HT-29 (cell line): ENCODE measurements at places on chromosomes 13 and 19. TPM values are rescaled to one million over a fixed set of nuclear protein-coding genes. Genes with fewer than 3 reads are reported as not detected.
A peak's percentile ranks its signal among the peaks of the same experiment; 100 is the strongest.

DNA sequence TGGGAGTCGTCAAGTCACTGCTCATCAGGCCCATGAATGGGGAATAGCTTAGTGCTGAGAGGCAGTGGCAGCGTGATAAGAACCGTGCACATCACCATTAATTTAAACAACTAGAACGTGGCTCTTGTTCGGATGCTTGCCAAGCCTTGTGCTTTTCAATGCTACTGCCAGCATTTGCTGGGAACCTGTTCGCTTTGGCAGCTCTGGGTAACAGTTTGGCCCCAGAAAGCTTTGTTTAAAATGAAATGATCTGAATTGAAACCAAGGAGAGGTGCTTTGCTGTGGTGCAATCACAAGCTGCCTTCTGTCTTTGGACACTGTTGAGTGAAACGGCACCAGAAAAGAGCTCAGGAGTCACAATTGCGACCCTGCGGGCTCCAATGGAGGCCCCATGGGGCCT lies 53.5 kb upstream of the OLFM4 start:
- no peak for DNase-seq

Gene SLC1A5
- 772 and 790 TPM in 2 replicates for total RNA-seq

- peak; percentile 30 for DNase-seq
These were observed 1.8 kb upstream of the SSBP4 start for GRCh38 chr19:18417250-18418028.

DNA sequence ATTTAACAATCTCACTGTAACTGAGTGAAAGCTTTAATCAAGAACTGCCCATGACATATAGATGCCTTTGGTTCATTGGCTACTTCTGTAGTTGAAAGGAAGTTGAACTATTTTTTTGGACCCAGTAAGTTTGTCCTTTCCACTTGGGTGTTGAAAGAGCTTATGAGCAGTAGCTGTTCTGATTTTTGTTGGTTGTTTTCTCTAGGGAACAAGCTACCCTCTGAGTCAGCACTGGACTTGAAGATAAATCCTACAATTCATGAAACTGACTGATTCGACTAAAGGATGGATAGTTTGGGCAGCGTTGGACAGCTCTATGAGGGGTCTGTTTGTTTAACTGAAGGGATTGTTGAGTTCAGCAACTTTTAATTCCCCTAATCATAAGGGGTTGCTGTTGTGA lies 101.0 kb downstream of the PAN3 start:
- no peak for DNase-seq

Gene ODAD3
- not detected in 2 replicates for total RNA-seq

DNA sequence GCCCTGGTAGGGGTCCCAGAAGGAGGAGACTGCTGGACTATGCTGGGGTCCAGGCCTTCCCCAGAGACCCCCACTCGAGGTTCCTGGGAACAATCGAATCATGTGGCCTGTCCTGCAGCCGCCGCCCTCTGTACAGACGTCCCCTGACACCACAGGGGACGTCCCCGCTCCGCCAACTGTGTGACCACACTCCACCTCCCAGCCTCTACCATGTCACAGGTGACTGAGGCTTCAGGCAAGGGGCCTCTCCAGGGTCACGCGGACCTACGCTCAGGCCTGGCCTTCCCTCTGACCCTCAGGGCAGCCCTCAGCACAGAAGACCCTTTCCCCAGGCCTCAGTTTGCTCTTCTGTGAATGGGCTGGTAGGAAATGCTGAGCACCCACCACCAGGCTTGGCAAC lies 13.1 kb upstream of the TMEM161A start:
- DNase-seq = no peak

DNA sequence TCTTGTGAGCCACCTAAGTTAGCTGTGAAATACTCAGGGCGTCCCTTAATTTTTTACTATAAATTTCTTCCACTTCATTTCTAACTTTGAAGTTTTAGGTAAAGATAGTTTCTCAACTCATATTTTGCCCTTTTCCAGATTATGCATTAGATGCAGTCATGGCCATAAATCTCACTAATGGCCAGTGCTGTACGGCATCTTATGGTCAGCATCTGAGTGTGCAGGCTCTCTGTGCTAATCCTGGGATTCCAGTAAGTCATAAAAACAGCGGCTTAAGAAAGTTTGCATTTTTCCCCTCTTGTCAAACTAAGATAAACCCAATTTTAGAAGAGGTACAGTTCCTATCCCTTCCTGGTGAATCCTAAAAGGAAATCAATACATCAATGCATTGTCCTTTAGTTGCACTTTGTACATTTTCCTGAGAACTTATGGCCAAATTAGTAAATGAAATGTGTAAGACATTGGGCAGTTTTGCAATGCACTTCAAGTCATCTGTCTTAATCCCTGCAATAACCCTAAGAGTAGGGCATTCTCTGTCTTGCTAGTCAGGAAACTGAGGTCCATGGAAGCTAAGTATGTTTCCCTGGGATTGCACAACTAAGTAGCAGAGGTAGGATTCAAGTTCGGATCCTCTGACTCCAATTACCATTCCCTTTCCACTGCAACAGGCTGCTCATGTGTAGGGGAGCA lies 146.2 kb downstream of the DCT start:
- no peak for DNase-seq

GRCh38 chr19:49553451-49554271 lies 25.9 kb downstream of the RCN3 start:
- peak; percentile 87 for DNase-seq

Gene CADM4
- 2.7 and 6.4 TPM in 2 replicates for total RNA-seq

Gene PLEKHJ1
- total RNA-seq = 295 and 307 TPM in 2 replicates

Gene PTH2
- not detected in 2 replicates for total RNA-seq

DNA sequence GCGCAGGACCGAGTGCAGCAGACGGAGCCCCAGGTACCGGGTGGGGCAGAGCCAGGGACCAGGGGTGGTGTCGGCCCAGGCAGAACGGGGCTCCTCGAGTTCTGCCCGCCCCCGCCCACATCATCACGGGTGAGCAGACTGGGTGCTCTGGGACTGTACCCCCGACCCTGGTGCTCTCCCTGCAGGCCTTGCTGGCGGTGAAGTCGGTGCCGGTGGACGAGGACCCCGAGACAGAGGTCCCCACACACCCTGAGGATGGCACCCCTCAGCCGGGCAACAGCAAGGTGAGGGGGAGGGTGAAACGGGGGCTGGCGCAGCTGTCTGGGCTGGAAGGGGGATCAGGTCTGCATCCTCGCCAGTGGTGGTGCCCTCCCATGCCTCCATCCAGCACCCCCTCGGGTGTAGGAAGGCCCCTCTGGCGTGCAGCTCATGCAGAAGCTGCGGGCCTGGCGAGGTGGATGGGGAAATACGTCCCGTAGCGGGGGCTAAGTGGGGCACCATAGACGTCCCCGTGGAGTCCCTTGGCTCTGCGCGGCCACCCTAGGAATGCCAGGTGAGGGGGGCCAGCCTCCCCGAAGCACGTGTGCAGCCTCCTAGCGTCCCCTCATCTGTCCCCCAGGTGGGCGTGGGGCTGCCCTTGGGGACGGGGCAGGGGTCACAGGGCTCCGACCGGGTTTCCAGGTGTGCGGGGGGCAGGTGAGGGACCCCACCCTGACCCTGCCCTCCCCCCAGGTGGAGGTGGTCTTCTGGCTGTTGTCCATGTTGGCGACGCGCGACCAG lies 6.4 kb downstream of the APC2 start:
- no peak for DNase-seq
